Retina (tissue), 1 donor: ENCODE measurements at places on chromosomes 7 and 10.

- no peak for DNase-seq
These were observed 1415.2 kb downstream of the GATA3 start for GRCh38 chr10:9469663-9470205.

GRCh38 chr7:142243823-142244222, 14.0 kb downstream of the PRSS58 start:
- no peak for DNase-seq

GRCh38 chr7:142385491-142386340, 127.9 kb upstream of the PRSS58 start:
- DNase-seq, result peak; percentile 27

DNA sequence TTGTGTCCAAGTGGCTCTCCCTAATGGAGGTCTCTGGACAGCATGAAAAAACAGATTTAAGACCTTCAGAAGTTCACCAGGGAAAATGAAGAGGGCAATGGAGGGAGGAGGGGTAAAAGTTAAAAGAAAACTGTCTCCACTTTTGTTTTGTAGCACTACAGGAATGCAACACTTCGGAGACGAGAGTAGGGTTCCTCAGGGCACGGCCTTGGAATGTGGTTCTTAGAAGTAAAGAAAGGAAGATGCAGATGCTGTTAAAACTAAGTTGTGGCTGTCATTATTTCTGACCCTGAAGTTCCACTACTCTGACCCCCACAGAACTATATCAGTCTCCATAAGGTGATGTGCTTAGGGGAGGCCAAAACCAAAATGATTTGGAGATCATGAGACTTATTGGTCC, 335.1 kb downstream of the XPNPEP1 start:
- no peak for DNase-seq

DNA sequence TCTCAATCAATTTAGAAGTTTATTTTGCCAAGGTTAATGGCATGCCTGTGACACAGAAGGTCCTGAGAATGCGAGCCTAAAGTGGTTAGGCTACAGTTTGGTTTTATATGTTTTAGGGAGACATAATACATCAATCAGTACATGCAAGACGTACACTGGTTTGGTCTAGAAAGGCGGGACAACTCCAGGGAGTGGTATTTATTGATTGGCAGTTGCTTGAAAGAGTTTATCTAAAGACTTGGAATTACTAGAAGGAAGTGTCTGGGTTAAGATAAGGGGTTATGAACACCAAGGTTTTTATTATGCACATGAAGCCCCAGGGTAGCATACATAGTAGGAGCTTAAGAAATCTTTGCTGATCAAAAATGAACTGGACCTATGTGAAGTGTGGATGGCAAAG, 21.5 kb downstream of the NPVF start:
- no peak for DNase-seq
